ENCODE measurements at places on chromosomes 11 and 22.

DNA sequence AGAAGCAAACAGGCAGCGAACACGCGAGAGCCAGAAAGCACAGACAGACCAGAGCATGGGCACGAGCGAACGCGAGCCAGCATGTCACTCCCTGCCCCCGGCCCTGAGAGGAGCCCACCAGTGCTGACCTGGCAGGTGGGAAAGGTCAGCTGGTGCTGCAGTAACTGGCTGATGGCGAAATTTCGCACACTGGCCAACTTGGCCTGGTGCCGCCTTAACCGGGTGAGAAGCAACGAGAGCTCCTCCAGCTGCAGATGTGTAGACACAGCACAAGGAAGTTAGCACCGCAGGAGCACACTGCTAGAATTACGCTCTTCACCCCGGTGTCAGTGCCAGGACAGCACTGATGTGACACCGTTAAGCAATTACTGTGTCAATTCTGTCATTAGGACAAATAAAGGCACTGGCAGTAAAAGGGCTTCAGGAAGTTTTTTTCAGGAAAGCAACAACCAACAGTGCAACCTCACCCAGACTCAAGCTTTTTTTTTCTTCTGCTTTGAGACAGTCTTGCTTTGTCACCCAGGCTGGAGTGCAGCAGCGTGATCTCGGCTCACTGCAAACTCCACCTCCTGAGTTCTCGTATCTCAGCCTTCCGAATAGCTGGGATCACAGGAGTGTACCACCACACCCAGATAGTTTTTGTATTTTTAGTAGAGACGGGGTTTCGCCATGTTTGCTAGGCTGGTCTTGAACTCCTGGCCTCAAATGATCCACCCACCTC, 76.8 kb downstream of the C11orf58 start:
- no peak for DNase-seq

DNA sequence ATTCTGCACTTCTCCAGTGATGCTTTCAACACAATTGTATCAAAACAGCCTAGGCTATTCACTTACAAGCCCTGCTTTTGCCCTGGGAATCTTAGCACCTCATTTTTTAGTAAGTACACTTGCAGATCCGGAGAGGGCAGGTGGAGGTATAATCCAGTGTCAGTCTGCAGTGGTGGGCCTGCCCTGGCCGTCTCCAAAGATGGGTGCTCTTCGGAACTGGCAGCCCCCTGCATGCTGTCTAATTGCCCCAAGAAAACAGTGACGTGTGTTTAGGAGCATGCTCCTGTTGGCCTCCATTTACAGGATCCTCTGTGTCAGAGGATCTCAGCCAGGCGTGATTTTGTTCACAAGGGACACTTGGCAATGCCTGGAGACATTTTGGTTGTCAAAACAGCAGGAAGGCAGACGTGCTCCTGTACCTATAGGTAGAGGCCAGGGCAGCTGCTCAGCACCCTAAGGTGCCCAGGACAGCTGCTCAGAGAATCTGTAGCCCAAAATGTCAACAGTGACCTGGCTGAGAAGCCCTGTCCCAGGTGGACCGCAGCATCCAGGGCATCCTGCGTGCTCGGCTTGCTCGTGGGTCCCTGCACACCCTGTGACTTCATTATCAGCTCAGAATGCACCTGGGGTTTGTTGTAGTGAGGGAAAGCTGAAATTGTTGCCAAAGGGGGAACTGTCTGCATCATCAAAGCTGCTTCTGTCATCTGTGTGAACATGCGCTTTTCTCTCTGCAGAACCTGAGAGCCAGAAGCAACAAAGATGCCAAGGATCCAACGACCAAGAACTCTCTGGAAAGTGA, 90.7 kb downstream of the BCR start:
- no peak for DNase-seq

- no peak for DNase-seq
Measured at GRCh38 chr22:41845380-41846267, 12.7 kb downstream of the SREBF2 start.

GRCh38 chr11:117750357-117750756, 46.7 kb downstream of the DSCAML1 start:
- DNase-seq, result no peak

DNA sequence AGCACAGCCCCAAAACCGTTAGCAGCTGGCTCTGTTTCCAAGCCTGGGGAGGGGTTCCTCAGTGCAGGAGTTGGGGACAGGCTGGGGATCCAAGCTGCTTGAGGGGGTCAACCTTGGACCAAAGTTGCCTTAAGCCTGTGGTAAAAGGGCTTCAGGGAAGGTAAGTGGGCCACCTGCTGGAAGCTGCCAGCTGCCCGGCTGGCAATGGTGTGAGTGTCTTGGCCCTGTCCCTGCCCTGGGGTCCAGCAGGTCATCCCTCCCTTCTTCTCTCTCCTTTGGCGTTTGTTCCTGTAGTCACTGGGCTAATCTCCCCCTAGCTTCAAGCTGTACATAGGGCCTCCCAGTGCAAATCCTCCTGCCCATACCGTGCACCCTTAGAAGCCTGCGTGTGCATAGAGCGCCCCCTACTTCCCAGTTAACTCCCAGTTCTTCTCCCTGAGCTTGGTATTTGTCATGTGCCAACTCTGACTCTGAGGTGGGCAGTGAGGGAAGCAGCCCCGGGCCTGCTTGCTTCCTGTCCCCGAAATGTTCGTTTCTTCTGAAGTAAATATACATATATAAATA, 4.4 kb downstream of the TMEM258 start:
- DNase-seq, result peak; percentile 81

DNA sequence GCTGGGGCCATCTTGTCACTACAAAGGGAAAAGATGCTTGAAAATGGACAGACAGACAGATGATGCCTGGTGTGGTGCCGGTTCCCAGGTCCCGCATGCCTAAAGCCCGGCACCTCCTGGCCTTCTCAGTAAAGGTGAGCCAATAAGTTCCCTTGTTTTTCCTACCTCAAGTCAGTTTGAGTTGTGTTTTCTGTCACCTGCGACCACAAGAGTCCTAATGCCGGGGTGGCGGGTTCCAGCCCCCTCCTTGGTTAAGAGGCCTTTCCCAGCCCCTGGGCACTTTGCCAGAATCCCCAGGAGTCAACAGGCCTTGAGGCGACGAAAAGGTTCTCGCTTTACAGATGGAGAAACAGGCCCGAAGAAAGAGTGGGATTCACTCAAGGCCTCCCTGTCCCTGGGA, 9.0 kb downstream of the FGF19 start:
- no peak for DNase-seq

DNA sequence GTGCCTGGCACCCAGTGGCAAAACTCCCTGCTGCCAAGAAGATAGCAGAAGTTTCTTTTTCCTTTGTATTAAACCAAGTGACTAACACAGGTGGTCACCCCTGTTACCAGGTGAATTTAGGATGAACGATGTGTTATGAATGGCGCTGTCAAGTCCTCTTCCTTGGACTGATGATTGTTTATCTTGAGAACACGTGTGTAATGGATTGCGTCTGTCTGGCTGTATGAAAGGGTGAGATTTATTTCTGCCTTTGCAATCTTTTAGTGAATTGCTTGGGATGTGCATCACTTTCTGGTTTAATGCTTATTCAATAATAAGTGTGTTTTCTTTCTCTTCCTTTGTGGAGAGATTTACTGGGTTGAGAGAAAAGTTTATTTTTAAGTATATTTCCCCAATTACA, 36.5 kb downstream of the SDHD start:
- no peak for DNase-seq

DNA sequence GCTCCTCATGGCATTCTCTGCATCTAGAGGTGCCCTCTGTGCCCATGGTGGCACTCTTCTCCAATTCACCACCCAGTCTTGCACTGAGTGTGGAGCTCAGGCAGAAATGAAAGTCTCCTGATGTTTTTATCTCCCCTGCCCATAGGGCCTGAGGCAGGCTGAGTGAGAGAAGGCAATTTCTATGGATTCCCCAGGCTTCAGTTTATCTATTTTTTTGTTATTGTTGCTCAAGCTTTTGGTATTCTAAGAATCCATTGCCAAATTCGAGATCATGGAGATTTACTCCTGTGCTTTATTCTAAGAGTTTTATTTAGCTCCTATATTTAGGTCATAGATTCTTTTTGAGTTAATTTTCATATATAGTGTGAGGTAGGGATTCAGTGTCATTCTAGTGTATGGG, 40.7 kb downstream of the TSPAN18 start:
- no peak for DNase-seq

- peak; percentile 62 for DNase-seq
Measured at GRCh38 chr11:130999992-131000770, 83.9 kb upstream of the SNX19 start.

- no peak for DNase-seq
Measured at GRCh38 chr11:69006816-69007215, 6.2 kb downstream of the MRGPRF start.

DNA sequence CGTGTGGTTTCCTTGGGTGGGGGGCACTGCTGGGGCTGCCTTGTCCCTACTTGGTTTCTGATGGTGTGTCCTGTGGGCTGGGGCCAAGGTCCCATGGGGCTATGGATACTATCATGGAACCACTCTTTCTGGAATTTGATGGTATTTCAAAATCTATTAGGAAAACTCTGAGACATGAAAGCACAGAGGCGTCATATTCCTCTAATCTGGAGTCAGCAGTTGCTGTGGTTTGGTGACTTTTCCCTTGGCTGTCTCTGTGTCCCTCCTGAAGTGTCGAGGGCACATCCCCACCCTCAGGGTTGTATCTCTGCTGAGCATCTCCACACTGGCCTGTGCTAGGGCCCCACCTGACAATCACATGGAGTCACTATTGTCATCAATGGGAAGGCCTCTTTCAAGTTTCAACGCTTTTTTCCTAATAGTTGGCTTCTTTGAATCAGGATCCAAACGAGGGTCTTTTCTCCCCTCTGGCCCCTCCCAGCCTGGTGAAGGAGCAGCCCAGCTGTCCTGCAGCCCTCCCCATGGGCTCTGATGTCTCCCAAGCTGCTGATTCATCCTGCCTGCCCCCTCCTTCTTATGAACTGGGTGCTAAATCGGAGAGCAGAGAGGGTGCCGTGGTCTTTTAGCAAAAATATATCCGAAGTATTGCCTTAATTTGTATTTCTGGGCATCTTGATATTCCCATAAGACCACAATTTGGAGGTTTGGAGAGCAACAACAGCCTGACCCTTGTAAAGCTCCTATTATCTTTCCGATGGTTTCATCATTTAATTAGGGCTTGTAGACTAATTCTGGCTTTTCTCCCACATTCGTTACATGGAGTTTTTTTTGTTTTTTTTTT, 38.5 kb downstream of the MED15 start:
- no peak for DNase-seq

- DNase-seq, result no peak
Measured at GRCh38 chr11:126800009-126800408, 200.6 kb downstream of the KIRREL3 start.

GRCh38 chr11:75652936-75653335, 15.9 kb downstream of the MAP6 start:
- DNase-seq, result no peak

GRCh38 chr11:65429724-65430405, 7.3 kb downstream of the NEAT1 start:
- DNase-seq, result peak; percentile 85

GRCh38 chr11:76074148-76075095, 131.9 kb downstream of the WNT11 start:
- DNase-seq, result no peak

DNA sequence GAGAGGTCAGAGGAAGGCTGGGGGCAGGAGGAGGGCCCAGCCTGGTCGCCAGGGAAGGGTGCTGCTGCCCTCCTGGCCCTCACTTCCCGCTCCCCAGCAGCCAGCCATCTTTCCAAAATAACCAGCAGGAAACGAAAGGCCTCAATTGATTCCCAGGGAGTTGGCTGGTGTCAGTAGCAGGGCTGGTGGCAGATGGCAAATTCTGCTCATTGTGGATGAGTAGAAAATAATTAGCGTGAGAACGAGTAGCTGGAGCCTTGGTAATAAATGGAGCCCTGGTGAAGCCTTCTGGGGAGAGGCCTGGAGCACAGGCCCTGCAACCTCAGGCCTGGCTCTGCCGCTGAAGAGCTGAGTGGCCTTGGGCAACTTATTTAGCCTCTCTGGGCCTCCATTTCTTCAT, 31.3 kb downstream of the DAGLA start:
- DNase-seq, result no peak

DNA sequence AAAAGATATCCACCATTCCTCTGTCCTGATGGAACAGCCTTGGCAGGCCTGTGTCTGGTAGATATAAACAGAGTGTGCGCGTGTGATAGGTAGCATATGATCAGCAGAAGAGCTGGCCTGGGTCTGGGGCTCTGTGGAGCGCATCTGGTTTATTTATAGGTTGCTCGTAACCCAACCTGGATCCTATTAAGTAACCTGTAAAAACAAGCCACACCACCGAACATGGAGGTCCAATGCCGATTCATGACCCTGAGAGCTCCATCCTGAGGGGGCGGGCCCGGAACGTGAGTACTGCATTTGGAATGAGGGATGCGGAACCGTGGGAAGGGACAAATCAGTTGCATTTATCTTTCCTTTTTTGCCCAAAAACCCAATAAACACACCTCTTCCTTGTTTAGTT, 31.9 kb upstream of the APOL5 start:
- no peak for DNase-seq

- DNase-seq, result no peak
Measured at GRCh38 chr22:17969701-17970113, 54.7 kb downstream of the MICAL3 start.

DNA sequence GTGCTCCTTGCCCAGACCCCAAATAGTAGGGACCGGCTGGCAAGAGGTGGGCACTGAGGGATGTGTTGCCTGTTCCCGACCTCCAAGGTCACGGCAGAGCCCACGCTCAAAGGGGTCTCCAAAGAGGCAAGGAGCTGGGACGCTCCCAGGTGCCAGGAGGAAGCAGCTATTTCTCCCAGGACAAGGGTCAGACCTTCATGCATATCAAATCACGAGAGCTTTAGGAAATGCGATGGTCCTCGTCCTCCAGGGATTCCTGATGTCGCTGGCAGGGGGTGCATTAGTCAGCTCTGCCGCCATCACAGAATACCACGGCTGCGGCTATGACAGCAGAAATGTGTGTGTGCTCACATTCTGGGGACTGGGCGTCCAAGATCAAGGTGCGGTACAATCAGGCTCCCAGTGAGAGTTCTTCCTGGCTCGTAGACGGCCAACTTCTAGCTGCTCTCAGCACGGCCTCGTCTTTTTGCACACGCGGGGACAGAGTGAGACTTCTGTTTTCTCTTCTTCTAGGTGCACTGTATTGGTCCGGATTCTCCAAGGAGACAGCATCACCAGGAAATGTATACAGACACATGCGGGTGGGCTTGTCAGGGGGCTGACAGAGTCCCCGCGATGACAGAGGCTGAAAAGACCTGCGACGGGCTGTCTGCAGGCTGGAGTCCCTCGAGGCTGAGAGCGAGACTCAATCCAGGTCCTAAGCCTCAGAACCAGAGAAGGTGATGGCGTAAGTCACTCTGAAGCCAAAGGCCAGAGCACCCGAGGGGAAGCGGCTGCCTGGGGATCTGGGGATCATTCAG, 81.6 kb downstream of the SHANK2 start:
- no peak for DNase-seq

GRCh38 chr11:94926698-94927237, 46.6 kb downstream of the CWC15 start:
- no peak for DNase-seq

DNA sequence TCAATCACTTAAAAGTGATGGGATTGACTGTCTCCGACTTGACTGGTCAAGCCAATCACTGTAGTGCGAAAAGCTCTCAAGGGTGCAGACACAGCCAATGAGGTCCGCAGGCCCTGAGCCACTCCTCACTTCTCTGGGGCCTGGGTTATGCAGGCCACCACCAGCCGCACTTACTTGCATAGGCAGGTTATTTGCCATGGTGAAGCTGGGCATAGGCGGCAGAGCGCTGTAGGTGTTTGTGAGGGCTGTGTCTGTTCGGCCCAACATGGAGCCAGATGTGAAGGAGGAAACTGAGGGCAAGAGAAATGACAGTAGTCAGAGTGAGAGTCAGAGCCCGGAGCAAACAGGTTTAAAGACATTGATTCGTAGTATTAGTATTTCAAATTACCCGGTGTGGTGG, 17.9 kb downstream of the PAX6 start:
- DNase-seq, result no peak

- DNase-seq, result no peak
Measured at GRCh38 chr11:92376146-92376599, 151.6 kb downstream of the FAT3 start.

Data from HT-29 (cell line).